ENCODE measurements at places on chromosomes 1 and 21. TPM values are rescaled to one million over a fixed set of nuclear protein-coding genes. Genes with fewer than 3 reads are reported as not detected.

ATP1A2 gene
- not detected for total RNA-seq

BOLA1 gene
- total RNA-seq, result 17.8 TPM

LRRC71 gene
- total RNA-seq, result not detected

WLS gene
- 30.8 TPM for total RNA-seq

THRAP3 gene
- total RNA-seq, result 46.6 TPM

SH2D2A gene
- 5.4 TPM for total RNA-seq

FAM229A gene
- 12.4 TPM for total RNA-seq

LSS gene
- total RNA-seq, result 109 TPM

B3GALNT2 gene
- 30.9 TPM for total RNA-seq

GGPS1 gene
- 13.6 TPM for total RNA-seq

ADAM15 gene
- total RNA-seq, result 177 TPM

IFI44L gene
- total RNA-seq, result 1.6 TPM

FABP3 gene
- total RNA-seq, result not detected

TCHHL1 gene
- not detected for total RNA-seq

FAM110D gene
- not detected for total RNA-seq

VWA5B1 gene
- not detected for total RNA-seq

TDRD5 gene
- total RNA-seq, result not detected

GPR25 gene
- total RNA-seq, result not detected

EFNA3 gene
- total RNA-seq, result 2.4 TPM

GCSAML gene
- total RNA-seq, result not detected

ZNF683 gene
- not detected for total RNA-seq

CFHR3 gene
- 0.55 TPM for total RNA-seq

F13B gene
- 0.10 TPM for total RNA-seq

RBP7 gene
- not detected for total RNA-seq

SEC16B gene
- 1.5 TPM for total RNA-seq

CYB5RL gene
- total RNA-seq, result 5.3 TPM

RAB4A gene
- 53.4 TPM for total RNA-seq

ZMYND12 gene
- total RNA-seq, result 0.21 TPM

TCP10L gene
- not detected for total RNA-seq

GPATCH4 gene
- total RNA-seq, result 19.4 TPM

TRAPPC3 gene
- 80.9 TPM for total RNA-seq

SLC9C2 gene
- total RNA-seq, result not detected

TMEM82 gene
- total RNA-seq, result not detected

ST6GALNAC5 gene
- not detected for total RNA-seq

LPAR3 gene
- total RNA-seq, result not detected

PIK3CD gene
- total RNA-seq, result 0.05 TPM

ASCL5 gene
- total RNA-seq, result not detected

CFAP126 gene
- total RNA-seq, result not detected

HTR1D gene
- 1.0 TPM for total RNA-seq
